ENCODE measurements at places on chromosomes 13 and 19.

DNA sequence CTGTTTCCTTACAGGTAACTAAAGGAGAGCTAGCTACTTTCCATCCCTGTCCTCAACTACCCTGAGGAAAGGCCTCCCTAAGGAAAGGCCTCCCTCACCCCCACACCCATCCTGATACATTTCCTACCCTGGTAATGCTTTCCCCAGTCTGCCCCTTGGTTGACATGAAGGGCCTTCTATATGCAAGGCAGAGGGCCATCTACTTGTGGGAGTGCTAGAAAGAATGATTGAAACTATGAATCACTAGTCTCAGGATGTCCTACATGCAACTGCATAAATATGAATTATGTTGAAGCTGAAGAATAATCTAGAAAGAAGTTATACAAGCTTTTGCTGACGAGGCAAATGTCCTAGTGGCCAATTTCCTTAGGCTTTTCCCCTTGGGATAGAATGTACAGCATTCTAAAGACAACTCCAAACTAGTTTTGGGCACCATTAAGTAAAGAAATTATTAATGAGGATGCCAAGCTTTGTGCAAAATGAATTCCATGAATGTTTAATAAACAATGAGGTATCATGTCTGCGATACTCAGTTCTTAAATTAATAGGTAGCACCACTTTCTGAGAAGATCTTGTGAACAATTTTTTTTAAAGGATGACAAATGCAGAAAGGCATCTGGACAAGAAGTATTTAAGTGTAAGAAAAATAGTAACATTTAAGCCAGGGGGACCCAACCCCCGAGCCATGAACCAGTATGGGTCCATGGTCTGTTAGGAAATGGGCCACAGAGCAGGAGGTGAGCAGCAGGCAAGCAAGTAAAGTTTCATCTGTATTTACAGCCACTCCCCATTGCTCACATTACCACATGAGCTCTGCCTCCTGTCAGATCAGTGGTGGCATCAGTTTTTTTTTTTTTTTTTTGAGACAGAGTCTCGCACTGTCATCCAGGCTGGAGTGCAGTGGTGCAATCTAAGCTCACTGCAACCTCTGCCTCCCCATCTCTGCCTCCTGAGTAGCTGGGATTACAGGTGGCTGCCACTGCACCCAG, 223.0 kb downstream of the LHFPL6 start:
- no peak for DNase-seq

DNA sequence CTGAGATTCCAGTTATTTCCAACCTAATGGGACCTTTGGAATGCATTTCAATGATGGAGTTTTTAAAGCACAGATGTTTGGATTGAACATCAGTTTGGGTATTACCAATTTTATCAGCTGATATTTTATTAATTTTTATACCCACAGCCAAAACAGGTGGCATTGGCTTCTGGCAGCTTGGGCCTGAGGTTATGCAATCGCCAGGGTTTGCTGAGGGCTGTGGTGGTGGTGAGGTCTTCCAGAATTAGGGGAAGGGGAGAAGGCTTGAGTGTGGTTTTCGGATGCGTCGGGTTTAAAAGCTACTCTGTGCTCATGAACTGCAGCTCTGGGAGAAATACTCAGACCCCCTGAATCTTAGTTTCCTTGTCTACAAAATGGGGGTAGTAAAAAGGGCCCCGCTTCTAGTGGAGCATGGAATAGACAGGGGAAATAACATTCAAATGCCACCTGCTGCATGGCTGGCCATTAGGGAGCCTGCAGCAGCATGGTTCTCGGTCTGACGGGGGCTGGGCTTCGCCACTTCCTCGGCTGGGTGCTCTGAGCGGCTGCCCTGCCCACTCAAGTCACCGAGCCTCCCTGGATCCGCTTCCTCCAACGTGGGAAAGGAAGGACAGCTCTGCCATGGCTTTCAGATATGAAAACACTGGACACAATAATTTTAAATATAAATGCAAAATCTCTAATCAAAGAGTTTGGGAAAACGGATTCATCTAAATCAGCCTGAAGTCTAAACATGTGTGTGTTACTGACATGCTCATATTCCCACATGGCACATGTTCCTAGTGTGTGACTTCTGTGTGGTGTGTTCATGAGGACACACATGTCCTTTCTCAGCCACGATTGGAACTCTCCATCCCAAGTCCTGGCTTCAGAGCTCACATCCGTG, 35.2 kb downstream of the ADPRHL1 start:
- no peak for DNase-seq

DNA sequence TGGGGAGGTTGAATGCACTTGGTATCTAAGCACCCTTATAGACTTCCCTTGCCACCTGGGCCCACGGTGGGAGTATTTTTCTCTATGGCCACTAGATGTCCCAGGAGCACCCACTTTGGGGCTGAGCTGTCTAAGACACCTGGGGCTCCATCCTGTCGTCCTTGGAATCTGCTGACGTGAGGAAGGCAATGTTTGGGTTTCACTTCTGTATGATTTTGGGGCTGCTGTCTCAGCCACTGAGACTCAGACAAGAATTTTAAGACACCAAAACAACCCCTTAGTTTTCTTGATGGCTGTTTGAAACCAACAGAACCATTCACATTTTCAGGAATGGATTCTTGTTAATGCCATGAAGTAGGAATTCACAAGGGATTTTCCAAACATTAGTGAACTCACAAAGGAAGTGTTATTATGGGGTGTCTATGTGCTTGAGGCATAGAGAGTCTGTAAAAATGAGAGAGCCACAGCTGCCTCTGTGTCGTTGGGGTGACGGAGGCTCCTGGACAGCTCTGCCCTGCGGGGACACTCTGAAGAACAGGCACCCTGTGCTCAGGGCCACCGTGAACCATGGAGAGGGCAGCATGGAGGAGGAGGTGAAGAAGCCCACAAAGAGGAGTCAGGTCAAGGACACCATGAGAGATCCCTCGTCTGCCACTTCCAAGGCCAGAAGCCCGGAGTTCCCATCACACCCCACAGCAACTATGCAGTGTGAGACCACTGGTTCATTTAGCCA, 106.8 kb upstream of the SPATA13 start:
- DNase-seq = peak; percentile 28

GRCh38 chr13:46546084-46546768, 6.7 kb upstream of the LRCH1 start:
- DNase-seq = no peak

- no peak for DNase-seq
Observed at GRCh38 chr19:39677961-39678889, 22.5 kb downstream of the LGALS16 start.

DNA sequence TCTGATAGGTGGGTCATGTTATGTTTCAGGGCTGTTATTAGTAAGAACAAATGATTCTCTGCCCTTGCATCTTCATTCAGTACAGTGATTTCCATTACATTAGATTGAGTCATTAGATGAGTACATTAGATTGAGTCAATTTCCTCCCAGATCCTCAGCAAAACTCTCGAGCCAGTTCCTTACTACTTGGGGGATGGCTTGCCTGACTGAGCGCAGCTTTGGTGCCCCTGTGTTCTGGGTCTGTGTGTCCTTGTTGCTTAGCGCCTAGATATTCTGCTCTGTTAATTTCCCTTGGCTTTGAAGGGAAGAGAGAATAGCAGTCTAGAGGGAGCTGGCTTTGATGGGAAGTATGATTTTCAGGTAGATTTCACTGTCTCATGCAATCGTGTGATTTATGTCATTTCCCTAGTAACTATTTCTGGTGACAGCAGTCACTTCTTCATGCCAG, 19.1 kb upstream of the SCEL start:
- no peak for DNase-seq

DNA sequence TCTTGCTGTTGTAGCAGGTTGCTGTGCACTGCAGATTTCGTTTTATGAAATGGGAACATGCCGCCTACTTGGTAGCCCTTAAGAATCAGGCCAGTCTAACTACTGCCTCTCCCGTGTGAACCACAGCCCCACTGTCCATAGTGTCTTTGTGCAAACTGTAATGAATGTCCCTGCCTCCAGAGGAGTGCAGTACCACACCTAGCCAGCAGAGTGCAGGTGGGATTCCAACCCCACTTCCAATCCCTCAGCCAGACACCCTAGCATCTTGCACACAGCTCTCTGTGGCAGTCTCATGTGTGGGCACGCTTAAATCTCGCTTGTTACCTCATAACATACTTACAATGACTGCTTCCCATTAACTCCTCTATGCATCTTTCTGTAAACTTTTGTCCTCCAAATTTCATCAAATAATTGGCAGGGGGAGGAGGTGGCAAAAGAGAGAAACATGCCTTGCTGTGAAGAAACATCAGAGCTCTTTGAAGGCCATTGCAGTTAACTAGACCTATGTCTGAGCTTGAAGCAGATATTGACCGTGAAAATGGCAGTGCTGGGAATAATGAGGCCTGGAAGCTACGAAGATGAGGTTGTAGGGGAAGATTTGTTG, 47.2 kb downstream of the ZAR1L start:
- no peak for DNase-seq

- DNase-seq = no peak
Observed at GRCh38 chr13:30156826-30157615, 150.3 kb downstream of the KATNAL1 start.

GRCh38 chr13:110214637-110215036, 92.3 kb downstream of the COL4A1 start:
- DNase-seq = no peak

DNA sequence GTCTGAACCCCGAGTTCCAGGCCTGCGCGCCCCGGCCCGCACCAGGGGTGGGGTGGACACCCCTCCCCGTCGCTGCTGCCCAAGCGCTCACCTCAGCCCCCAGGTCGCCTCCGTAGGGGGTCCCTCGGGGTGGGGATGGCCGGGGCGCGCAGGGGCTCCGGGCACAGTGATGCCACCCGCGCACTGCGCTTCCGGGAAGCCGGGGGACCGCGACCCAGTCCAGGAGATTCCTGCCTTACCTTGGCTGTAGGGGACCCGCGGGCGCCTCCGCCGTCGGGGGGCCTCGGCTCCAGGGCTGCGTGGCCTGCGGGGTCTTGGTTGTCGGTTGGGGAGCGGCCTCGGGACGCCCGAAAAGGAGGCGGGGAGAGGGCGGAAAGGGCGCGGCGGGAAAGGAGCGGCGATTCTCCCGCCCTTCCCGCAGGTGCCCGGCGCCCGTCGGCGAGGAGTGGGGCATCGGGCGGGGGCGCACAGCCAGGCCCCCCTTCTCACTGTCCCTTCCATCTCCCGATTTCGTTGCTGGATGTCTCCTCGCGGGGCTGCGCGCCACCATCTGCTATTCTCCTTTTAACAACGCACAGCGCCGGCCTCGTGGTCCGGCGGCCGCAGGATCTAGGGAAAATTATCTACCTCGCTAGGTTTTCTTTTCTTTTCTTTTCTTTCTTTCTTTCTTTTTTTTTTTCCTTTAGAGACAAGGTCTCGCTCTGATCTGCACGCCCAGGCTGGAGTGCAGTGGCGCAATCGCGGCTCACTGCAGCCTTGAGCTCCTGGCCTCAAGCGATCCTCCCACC, at the start of gene KEAP1:
TSS of gene KEAP1 (minus strand) at position 355 of the 788 bp plus-strand sequence. CDS start 3,323 bp downstream, outside the sequence.
- peak; percentile 36 for DNase-seq

DNA sequence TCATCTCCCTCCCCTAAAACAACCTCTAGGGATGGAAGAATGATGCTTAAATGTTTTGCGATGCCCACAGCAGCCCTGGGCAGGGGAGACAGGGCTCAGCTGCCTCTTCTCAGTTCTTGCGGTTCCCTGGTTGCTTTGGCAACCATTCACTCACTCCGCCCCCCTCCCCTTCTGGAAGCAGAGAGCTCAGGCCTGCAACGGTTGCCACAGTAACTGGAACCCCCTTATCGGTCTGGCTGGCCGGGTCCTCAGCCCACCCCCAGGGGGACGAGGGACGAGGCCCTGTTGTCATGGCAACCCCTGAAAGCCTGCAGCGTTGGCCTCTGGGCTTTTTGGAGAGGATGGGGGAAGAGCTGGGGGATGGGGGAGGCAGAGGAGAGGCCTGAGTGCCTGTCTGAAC, 19.5 kb downstream of the NOVA2 start:
- DNase-seq = no peak

GRCh38 chr13:113084094-113084942, 21.3 kb upstream of the F7 start:
- no peak for DNase-seq

DNA sequence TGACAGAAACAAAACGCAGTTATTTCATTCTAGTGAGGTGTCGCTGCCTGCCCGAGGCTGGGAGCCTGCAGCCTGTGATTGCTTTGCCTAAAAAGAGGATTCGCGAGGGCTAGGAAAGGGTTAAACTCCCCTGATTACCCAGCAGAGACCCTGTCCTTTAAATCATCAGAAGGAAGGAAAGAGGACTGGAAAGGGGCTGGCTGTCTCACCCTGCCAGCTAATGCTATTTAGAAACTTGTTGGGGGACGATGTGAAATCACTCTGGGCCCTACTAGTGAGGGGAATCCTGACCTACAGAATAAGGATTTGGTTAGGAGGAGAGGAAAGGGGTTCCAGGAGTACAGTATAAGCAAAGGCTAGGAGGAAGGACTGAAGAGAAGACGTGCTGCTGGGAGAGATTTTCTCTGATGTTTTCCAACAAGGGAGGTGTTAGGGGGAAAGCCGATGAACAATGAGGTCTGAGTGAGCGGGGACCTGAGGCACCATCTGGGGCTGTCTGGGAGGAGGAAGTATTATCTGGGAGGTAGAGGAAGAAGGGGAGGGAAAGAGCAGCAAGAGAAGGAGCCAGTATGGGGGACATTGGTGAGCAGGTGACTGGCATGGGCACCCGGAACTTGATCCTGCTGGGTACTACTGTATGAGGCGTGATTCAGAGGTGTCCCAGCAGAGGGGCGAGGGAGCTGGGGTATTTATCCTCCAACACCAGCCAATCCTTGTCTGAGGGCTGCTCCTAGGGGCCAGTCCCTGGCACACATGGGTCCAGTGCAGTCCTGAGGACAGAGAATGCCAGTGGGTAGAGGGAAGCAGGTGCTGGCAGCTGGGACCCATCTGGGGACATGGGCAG, 55.7 kb upstream of the PTPRS start:
- no peak for DNase-seq

DNA sequence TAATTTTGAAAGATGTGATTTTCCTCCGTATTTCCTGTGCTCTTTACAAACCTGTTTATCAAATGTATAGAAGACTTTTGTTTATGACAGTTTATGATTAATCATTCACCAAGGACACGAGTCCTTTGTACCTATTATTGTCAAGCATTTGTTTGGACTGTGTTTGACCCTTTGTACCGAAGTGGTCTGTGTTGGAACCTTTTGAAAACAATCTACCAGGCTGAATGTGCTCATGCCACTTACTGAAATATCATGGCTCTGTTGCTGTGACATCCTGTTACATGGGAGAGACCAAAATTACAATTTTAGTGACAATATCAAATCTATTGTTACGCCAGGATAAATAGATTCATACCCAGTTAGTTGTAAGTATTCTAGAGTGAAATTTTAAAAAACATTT, 193.6 kb downstream of the IRS2 start:
- DNase-seq = no peak

DNA sequence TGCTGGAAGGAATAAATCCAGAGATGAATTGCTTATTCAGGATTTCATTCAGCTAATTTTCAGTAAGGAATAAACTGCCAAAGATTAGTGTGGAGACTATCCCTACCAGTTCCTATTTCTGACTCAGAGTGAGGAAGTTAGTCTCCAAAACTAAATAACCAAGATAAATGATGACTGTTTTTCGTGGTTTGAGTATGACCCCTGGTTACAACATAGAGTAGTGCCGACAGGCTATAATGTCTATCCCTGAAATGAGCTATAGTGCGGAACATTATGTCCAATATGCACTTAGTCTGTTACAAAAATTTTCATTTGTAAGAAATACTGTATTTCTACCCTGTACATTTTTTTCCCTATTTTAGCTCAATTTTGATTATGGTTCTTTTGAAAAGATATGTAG, 51.4 kb downstream of the NBEA start:
- DNase-seq = no peak

- DNase-seq = no peak
Observed at GRCh38 chr19:4409123-4409933, 6.9 kb downstream of the CHAF1A start.

All from NCI-H1105 (cell line).